ENCODE measurements at places on chromosomes 2 and 18. TPM values are rescaled to one million over a fixed set of nuclear protein-coding genes. Genes with fewer than 3 reads are reported as not detected.

DNA sequence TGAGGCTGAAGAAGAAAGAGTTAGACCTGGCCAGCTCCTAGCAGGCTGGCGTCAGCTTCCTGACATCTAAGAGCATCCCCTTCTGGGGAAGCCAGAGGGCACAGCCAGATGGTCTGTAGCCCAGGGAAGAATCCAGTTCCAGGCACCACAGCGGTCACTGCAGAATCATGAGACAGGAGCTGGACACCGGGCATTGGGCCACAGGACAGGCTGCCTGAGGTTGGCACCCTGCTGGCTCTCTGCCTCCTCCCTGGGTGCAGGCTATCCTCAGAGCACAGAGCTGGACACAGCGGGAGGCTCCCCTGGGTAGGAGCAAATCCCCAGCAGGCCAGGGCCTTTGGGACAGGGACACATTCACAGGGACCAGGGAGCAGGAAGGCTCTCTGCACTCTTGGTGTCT, 19.8 kb upstream of the ATOH8 start:
- DNase-seq, result no peak

- no peak for DNase-seq
Measured at GRCh38 chr2:160287476-160287875, 87.4 kb upstream of the ITGB6 start.

GRCh38 chr2:65081232-65081685, 25.0 kb downstream of the CEP68 start:
- DNase-seq, result no peak

The SLC25A12 gene
- 9.5 TPM for polyA plus RNA-seq

DNA sequence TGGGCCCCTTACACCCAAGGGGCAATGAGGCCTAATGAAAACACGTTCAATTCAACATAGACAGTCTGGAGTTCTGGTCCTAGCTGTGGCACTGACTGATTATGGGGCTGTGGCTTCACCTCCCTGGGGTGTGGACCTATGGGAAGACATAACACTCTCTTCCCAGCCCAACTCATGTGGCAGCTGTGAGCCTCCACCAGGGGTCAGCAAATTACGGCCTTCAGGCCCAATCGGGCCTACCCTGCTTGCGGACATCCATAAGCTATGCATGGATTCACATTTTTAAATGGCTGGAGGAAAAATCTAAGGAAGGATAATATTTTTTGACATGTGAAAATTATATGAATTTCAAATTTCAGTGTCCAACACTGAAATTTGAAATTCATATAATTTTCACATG, 101.3 kb downstream of the LOXHD1 start:
- DNase-seq, result no peak
